ENCODE measurements at places on chromosomes 5 and 9.

DNA sequence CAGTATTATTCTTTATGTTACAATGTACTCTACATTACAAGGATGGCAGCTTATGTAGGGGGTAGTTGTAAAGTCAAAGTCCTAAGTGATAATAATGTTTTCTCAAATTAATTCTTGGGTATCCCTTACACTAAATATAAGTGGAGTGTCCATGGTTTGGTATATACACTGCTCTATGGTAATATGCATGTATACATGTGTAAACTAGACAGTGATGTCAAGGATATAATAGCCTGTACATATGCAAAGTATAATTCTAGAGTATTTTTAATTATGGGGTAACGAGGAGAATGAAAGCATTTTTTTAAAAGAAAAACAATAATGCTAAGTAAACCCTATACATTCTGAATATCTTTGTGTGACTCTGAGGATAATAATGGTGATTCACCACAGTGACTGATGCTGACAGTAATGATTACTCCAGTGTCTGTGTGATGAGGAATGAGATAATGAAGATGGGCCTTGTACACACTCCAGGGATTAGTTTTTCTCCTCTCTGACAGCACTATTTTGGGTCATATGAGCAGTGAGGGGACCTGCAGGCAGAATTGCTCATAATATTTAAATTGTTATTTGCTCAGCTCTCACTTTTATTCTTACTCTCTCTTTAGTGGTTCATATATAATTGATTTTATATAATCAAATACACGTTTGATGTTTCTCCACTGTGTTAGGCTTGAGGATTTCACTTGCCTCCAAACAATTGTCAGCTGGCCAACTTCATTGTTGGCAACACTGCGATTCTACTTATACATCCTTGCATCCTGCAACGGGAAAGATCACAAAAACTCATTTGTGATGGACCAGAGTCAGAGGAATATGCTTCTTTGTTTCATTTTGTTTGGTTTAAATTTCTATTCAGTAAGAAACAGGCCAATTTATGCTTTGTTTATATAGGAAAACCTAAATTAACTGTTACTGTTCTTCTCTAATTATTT, 88.2 kb downstream of the NREP start:
- no peak for DNase-seq

GRCh38 chr9:87685441-87685840, 40.5 kb upstream of the CTSL start:
- no peak for DNase-seq

DNA sequence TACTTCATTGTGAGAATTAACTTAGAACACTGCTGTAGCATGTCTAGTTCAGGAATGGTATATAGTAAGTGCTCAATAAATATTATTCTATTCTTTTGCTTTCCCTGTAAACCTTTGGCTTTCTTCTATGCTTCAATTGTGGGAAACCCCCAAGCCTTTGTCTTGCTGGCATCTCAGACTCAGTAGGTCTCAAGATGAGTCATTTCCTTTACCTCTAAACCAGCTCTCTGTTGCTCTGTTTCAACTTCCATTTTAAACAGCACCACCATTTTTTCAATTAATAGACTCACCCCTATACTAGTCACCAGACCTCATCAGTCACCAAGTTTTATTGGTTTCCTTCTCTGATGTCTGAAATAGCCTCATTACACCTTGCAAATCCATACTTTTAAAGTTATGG, 43.5 kb downstream of the DMAC1 start:
- DNase-seq, result no peak

DNA sequence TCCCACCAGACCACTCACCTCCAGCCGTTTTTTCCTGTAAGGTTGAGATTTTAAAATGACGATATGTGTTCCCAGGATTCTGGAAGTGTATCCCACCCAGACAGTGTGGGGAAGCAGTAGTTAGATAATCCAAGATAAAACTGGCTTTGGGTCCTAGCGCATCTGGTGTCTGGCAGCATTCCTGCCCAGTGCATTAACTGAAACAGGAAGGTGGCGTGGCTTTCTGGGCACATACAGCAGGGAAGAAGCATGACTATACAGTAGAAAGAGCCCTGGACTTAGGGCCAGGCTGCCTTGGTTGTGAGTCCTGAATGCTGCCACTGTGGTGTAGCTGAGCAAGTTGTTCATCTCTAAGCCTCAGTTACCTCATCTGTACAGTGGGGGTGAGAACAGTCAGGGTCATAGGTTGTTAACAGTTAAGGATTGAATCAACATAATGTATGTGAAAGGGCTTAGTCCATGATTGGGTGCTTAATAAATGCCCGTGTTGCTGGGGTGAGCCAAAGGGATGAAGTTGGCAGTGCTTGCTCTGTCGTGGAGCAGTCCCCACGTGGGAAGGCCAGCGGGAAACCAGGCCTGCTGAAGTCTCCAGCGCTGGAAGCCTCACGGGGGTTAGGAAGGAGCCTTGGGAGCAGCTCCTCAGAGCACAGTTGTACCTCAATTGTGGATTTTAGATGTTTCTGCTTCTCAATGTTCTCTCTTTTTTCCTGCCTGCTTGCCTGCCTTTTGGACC, 18.0 kb downstream of the CLTA start:
- no peak for DNase-seq

- no peak for DNase-seq
These were observed 2.9 kb upstream of the FNBP1 start for GRCh38 chr9:130045725-130046450.

GRCh38 chr9:121529237-121529987, 29.8 kb upstream of the GGTA1 start:
- DNase-seq, result no peak

Measured in stimulated activated CD8-positive, alpha-beta memory T cell treated with anti-CD3 and anti-CD28 coated beads, Interleukin-4, amount 100 ng/mL, for 4 hours (primary cell).